HT-29 (cell line): ENCODE measurements at places on chromosomes 1 and 21. TPM values are rescaled to one million over a fixed set of nuclear protein-coding genes. Genes with fewer than 3 reads are reported as not detected.

GRCh38 chr1:26094677-26095383 is 16.8 kb upstream of the PDIK1L start:
- no peak for DNase-seq

GRCh38 chr1:58031416-58031815 is 515.1 kb downstream of the OMA1 start:
- no peak for DNase-seq

DNA sequence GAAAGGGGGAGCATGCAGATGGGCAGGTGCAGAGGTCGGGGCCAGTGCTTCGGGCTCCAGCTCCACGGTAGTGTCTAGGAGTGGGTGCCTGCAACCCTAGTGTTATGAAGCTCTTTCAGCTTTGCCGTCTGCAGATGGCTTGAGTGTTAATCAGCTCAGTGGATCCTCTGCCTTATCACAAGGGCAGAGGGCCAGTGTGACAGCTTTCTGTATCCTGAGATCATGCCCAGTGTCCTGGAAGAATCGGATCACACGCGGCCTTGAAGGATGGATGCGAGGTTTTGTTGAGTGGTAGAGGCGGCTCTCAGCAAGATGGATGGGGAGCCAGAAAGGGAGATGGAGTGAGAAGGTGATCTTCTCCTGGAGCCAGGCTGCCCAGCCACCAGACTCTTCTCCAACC is 25.5 kb upstream of the C1orf146 start:
- DNase-seq, result no peak

DNA sequence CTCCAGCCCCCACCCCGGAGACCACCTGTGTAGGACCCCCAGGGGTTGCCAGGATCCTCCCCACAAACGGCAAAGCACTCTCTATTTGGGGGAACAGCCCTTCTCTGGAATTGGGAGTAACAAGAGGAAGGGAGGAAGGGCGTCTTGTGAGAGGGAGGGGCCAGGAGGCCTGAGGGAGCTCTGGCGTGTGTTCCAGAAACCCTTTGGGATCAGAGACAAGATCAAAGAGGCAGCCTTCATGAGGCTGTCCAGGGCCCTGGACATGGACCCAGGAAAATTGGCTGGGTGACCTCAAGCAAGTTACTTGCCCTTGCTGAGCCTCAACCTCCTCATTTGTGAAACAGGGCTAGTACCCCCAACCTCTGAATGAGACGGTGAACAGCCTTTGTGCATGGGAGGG is 18.1 kb upstream of the ECE1 start:
- DNase-seq, result no peak

- DNase-seq, result no peak
Observed at GRCh38 chr1:27536767-27537166, 46.8 kb upstream of the WASF2 start.

Gene C1orf185
- not detected in 2 replicates for total RNA-seq

Gene HAO2
- not detected in 2 replicates for total RNA-seq

Gene STUM
- not detected in 2 replicates for total RNA-seq
